Iris pigment epithelial cell (primary cell): ENCODE measurements at places on chromosomes 3 and 15.

- DNase-seq = no peak
Observed at GRCh38 chr15:63396152-63396928, 14.7 kb upstream of the CA12 start.

GRCh38 chr3:40078590-40078989 lies 230.9 kb upstream of the EIF1B start:
- no peak for DNase-seq

DNA sequence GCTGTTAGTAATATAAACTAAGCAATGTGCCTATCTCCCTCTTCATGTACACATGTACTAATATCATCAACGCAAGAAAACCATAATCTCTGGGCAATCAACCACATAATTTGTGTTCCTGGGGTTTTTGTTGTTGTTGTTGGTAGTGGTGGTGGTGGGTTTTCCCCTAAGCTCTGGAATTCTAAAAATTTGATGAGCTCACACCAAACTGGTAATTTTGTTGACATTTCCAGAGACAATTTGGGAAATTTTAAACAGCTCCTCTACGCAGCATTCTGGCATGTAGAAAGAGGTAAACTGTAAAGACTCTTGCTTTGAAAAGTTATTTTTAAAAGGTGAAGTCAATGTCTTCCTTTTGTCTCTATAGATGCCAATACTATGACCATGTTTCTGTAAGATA lies 126.7 kb downstream of the IGSF11 start:
- no peak for DNase-seq

- DNase-seq = no peak
Observed at GRCh38 chr3:126731044-126731443, 27.0 kb downstream of the CHCHD6 start.

DNA sequence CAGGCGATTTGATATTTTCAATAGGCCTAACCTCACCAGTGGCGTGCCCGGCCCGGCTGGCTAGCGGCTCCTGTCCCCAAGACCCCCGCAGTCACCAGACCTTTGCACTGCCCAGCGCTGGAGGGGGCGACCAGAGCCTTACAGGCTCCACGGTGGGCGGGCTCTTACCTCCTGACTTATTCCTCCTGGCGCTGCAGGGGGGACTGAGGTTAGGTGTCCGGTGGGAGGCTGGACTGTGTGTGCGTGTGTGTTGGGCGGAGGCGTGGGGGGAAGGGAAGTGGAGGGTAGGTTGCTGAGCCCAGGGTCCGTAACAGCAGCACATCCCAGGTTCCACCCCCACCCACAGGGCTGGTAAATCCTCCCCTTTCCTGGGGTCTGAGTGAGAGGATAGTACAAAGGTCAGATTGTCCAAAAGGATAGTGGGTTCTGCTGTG lies 27.5 kb upstream of the THRB start:
- DNase-seq = no peak

GRCh38 chr15:60259469-60259868 lies 138.3 kb downstream of the ANXA2 start:
- no peak for DNase-seq

DNA sequence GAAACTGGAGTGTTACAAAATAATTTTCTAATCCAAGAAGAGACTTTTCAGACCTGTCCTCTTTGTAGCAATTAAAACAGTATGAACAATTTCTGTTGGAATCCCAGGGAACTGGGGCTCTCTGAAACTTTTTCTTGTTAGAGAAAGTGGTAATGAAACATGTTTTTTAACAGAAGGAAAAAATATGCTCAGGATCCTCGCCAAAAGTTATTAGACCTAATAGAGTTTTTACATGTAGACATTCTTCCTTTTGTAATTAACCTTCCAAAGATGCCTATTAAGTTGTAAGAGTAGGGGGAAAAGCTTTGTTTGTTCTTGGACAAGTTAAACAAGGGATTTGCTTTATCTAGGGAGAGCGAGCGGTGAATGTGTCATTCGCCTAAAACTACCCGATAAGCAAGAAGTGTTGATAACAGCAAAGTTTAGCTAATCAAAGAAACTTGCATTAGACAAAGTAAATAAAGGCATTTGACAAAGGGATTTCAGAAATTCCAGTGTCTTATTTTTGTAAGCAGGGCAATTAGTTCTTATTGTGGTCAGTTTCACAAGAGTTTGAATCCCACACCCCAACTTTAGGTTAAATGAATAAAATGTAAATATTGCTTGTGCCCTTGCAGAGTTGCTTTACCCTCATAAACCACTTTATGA lies 2.3 kb downstream of the RARB start:
- DNase-seq = peak; percentile 65
